Effector memory CD8-positive, alpha-beta T cell (primary cell): ENCODE measurements at places on chromosomes 16 and 17.
A peak's percentile ranks its signal among the peaks of the same experiment; 100 is the strongest.

DNA sequence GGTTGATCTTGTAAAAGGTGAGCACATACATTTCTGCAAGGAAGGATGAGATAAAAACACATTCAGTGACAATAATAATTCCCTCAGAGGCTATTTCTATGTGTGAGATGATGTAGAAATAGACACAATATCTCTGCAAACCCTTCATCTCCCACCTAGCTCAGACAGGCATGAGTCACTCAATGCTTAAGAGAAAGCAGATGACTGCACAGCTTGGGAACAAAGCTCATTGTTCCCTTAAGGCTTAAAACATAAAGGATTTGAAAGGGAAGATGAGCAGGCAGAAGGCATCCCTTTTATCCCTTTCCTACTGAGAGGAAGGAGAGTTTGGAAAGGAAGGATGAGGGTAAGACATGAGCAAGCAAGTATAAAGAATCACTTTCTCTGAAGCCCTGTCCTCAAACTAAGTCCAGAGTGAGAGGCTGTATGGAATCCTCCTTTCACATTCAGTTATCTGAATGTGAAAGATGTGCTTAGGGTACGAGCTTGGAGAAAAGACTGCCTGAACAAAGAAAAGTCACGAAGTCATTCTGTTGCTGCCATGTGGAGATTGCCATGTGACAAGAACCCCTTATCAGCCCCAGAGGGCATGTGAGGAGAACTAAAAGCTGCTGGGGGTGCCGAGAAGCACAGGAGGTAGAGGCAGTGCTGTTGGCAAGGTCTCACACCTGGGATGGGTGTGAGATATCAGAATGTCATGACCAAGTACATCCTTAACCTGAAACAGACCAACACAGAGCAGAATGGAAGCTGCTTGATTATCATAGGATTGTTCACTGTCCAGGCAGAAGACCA is 58.2 kb downstream of the CNTNAP4 start:
- no peak for DNase-seq

DNA sequence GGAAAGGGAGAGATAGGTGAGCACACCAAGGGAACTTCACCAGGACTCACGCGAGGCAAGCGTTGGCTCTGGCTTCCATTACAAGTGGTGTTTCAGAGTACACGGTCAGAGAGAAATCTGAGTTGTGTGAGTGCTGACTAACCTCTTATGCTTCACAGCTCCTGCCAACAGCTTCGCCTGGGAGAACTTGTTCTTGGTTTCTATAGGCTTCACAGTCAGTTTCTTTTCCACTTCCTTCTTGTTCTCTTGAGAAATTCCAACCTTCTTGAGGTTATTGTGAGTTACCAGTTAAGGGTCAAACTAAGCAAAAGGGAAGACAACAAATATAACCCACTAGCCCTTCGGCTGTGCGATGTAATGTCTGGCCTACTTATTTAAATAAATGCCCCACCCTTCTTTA is 18.9 kb downstream of the PSME3IP1 start:
- DNase-seq = no peak

DNA sequence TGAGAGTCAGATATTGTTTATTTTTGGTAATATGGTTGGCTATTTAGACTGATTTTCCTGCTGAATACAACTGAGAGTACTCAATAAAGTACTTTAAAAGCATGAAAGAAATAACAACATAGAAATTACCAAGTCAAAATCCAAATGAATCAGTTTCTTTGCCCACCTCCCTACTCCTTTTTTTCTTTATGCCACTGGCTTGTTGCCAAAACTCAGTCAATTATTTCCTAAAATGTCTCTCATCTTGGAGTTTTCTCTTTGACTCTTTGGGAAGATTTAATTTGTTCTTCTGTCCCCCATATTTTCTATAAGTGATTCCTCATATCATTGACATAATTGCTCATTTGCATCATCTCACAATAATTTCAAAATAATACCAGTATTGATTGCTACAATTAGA is 2.6 kb upstream of the OMG start:
- DNase-seq = no peak

- no peak for DNase-seq
Observed at GRCh38 chr17:58278661-58279015, 2.1 kb downstream of the MPO start.

- DNase-seq = peak; percentile 57
Observed at GRCh38 chr16:3021449-3022207, 1.5 kb downstream of the TNFRSF12A start.

- DNase-seq = no peak
Observed at GRCh38 chr16:29993191-29993902, 2.1 kb downstream of the HIRIP3 start.

- DNase-seq = no peak
Observed at GRCh38 chr16:86281421-86281820, 228.9 kb upstream of the FOXF1 start.

DNA sequence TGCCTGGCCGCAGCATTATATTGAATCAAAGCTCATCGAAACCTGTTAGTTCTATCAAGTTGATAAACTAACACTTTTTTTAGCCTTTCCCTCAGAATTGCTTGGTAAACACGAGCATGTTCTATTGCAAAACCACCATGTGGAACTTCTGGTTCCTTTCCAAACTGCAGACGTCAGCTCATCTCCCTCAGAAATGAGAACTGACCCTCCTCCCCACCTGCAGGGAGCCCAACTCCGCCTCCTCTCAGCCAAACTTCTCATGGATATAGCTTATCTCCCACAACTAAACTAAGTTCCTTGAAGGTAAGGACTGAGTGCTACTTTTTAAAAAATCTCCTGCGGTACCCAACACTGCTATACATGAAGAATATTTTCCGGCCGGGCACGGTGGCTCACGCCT is 6.7 kb downstream of the SHMT1 start:
- DNase-seq = no peak

GRCh38 chr16:77937473-77938149 is 84.7 kb upstream of the CLEC3A start:
- no peak for DNase-seq

- no peak for DNase-seq
Observed at GRCh38 chr17:7380321-7380720, 568 bp upstream of the TNK1 start.

GRCh38 chr16:69199382-69199781 is 12.4 kb downstream of the SNTB2 start:
- DNase-seq = no peak

DNA sequence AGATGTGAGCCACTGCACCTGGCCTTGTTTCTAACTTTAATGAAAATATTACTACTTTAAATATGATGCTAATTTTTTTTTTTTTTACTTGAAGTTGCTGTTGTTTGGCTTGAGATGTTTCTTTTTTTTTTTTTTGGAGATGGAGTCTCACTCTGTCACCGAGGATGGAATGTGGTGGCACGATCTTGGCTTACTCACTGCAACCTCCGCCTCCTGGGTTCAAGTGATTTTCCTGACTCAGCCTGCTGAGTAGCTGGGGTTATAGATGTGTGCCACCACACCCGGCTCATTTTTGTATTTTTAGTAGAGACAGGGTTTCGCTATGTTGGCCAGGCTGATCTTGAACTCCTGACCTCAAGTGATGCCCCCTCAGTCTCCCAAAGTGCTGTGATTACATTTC is 23.6 kb downstream of the IGSF6 start:
- DNase-seq = no peak

DNA sequence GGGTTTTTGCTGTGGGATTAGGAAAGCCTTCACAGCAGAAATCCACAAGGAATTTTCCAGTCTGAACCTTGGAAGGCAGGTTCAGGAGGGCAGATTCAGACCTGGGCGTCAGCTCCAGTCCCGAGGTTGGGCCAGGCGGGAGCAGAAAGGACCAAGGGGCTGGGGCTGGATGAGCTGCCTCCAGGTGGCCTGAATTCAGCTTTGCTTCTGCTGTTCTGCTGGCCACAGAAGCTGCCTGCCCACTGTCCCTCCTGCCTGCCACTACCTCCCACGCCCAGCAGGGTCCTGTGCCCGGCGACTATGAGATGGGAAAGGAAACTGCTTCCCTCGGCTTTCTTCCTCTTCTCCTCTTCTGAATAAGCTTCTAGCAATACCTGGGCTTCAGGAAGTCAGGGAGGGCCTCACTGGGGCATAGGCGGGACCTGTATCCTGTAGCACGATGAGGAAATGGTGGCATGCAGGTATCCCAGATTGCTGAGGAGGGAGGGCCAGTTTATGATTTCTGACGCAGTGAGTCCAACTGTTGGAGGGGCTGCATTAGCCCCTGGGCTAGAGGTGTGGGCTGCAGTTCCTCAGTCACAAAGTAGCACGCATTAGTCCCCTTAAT is 18.4 kb downstream of the TBX4 start:
- DNase-seq = no peak

DNA sequence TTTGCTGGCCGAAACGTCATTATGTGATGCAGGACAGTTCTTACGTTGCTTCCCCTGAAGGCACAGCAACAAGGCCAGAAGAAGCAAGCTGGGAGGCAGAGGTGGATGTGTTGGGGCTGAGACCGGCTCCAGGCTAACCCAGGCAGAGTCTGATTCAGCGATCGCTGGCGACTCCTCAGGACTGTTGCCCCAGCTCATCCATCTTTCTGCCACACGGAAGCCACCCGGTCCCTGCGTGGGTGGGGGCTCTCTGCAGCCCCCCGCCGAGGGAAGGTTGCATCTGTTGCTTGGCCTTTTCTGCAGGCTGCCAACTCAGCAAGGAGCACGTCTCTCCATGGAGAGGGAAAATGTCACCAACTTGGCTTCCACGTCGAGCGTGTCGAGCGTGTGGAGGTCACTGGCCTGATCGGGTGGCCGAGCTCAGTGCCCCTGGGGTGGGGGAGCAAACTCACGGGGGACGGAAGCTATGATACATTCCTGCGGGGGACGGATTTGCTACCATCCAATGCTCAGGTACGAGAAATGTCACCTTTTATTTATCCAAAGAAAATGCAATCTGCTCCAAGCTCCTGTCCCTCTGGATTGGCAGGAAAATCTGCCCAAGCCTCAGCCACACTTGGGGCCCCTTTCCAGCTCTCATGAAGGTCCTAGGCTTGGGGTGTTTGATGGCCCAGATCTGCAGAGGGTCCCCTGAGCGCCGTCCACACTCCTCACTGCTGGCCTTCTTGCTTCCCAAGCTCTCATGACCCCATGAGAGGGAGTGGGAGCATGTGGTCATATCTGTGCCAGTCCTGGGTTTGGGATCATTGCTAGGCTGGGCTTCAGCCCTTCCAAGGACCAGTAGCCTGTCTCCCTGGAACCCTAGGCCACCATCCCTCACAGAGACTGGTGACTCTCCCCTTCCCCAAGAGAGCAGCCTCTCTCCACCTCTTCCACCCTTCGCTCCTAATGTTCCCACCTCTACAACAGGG is 69.4 kb downstream of the RPH3AL start:
- no peak for DNase-seq

GRCh38 chr16:10485698-10486382 is 94.6 kb downstream of the EMP2 start:
- DNase-seq = no peak

DNA sequence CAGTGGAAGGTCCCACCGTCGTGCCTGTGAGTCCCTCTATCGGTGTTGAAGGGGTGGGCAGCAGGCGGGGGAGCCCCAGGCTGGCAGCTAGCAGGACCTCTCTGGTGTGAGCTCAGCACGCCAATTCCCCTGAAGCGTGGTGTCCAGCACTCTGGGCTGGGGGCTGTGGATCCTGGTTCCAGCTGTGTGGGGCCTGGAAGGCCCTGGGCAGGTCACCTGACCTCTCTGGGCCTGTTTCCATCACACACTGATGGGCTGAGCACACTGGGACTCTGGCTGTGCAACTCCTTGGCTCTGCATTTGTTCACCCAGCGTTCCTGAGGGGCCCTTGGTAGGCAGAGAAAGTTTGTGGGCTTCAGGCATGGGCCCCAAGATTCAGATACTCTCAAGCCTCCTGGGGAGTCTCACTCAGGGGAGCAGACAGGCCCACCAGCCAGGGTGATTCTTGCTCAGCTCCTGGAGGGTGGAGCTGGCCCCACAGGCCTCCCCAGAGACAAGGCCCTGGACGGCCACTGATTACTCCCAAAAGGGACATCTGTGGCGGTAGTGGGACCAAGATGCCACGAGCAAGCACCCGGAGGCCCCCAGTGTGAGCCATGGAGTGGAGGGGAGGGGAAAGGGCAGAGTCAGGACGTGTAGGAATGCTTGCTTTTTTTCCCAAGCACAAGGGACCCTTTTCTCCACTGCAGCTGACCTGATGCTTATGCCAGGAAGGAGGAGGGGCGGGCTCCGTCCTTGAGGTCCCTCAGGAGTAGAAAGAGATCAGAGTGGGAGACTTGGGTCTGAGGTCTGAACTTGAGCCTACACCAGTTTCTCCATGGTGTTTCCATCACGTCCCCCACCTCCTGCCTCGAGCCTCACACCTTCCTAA is 8.5 kb downstream of the SCGB1C2 start:
- no peak for DNase-seq

GRCh38 chr17:64250233-64250835 is 12.7 kb downstream of the TEX2 start:
- no peak for DNase-seq

DNA sequence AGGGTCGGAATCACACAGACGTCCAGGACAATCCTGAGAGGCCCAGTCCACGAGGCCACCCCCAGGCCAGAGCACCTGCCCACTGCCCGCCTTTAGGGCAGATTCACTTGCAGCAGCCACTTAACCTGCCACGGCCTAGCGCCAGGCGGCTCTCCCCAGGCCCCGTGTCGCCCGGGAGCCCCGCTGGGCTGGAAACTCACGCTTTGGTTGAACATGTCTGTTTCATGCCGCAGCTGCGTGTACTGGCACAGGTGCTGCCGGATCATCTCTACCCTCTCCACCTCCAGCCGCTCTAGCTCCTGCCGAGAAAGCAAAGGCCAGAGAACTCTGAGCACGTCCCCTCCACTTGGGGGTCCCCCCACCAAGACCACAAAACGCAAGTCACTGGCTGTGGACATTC is 12.7 kb upstream of the RCVRN start:
- DNase-seq = no peak

DNA sequence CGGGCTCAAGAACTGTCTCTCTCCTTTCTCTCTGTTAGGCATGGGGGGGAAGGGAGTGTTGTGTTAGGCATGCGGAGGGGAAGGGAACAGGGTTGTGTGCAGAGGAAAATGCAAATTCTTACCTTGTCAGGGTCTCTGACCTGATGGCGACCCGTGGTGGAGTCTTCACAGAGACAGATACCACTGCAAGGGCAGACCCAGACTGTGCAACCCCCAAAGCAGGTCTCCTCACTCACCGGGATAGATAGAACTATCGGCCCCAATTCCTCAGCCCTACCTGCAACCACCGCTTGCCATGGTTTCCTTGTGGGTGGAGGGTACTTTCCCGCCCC is 9.6 kb upstream of the MPP2 start:
- no peak for DNase-seq

- no peak for DNase-seq
Observed at GRCh38 chr17:2801841-2802240, 5.6 kb downstream of the RAP1GAP2 start.

GRCh38 chr16:79437764-79438751 is 162.5 kb downstream of the MAF start:
- DNase-seq = no peak
